HCT116 (cell line): ENCODE measurements at places on chromosomes 2 and 18. TPM values are rescaled to one million over a fixed set of nuclear protein-coding genes. Genes with fewer than 3 reads are reported as not detected.

Gene MYO5B
- total RNA-seq = 32.1 TPM

GRCh38 chr2:76019128-76019527 lies 308.4 kb upstream of the GCFC2 start:
- no peaks in the 10 kb centered on the region for H3K27me3 ChIP-seq
- H3K4me1 ChIP-seq = no peaks in the 10 kb centered on the region
- H3K4me3 ChIP-seq = no peak overlapping the region
- H3K27ac ChIP-seq = no peak overlapping the region
- no peak for DNase-seq
- H3K36me3 ChIP-seq = no peaks in the 10 kb centered on the region

DNA sequence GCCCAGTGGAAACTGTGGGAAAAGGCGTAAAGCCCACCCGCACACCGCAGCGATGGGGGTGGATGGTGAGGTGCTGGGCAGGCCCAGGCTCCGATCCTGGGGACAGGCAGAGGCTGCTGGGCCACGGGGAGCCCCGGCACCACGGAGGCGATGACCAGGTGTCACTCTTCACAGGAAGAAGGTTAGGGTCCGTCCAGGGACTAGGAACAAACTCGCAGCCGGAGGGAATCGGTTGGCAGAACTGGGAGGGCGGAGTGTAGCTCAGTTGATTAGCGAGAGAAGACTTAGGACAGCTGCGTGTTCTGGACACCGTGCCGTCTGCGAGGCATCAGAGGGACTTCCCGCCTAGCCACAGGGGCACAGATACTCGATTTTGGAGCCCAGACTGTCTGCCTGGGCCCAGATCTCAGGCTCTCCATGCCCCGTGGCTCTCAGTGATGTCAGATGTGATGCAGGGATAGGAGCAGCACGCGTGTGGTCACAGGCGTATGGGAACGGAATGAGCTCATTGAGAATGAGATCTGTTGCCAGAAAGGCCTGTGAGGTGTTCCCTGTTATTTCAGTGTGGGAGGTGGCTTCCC lies 16.1 kb upstream of the ALLC start:
- H3K27me3 ChIP-seq = no peaks in the 10 kb centered on the region
- DNase-seq = no peak
- no peaks in the 10 kb centered on the region for H3K4me1 ChIP-seq
- no peak overlapping the region for H3K4me3 ChIP-seq
- no peaks in the 10 kb centered on the region for H3K36me3 ChIP-seq
- no peak overlapping the region for H3K27ac ChIP-seq

Gene CHRNG
- not detected for total RNA-seq

Gene TSPYL6
- total RNA-seq = not detected

DNA sequence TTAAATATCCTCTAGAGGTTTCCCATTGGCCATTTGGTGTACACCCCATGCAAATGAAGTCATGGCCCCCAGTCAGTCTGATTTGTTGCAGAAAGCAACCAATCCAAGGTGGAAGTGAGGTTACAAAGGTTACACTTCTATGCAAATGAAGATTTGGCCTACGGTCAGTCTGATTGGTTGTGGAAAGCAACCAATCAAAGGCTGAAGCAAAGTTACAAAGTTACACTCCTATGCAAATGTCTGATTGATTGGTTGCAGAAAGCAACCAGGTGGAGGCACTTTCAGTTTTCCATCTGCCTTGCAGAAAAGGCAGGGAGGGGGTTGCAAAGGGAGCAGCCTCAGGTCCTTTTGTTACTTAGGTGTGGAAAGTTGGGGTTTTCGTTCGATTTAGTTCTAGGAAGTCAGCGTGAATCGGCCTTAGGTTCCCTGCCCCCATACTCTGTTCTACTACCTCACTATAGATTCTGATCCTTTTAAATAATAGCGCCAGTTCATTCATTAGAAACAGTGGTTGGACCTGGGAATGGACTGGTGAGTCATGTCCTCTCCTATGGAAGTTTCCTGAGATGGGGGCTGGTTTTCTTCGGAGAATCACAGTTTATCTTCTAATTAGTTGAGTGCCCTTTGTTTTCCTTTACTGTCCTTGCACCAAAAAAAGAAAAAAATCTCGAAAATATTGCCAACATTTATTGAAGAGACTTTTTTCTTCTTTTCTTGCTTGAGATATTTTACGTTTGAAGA lies 279.5 kb downstream of the AGAP1 start:
- no peaks in the 10 kb centered on the region for H3K36me3 ChIP-seq
- no peak overlapping the region for H3K4me3 ChIP-seq
- DNase-seq = no peak
- no peak overlapping the region for H3K27ac ChIP-seq
